ENCODE measurements at places on chromosomes 12 and 14. TPM values are rescaled to one million over a fixed set of nuclear protein-coding genes. Genes with fewer than 3 reads are reported as not detected.

- no peak for DNase-seq
Measured at GRCh38 chr12:131943876-131944275, 5.9 kb upstream of the EP400 start.

- DNase-seq, result peak; percentile 38
Measured at GRCh38 chr12:89252284-89252683, 100.0 kb downstream of the DUSP6 start.

DNA sequence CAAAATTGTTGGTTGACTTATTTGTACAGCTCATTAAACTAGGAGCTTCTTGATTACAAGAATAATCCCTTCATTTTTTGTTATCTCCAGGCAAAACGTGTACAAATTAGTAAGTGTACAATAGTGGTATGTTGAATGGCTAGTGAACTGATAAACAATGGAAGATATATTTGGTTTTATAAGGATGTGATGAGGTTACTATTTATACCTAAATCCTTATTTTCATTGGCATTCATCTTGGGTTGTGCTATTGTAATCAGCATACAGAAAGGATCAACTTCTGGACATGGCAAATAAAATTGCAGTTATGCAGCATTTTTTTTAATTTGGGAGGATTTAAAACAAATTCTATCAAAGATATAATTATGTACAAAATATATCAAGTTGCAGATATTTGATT, 199.4 kb upstream of the GZMB start:
- no peak for DNase-seq

DNA sequence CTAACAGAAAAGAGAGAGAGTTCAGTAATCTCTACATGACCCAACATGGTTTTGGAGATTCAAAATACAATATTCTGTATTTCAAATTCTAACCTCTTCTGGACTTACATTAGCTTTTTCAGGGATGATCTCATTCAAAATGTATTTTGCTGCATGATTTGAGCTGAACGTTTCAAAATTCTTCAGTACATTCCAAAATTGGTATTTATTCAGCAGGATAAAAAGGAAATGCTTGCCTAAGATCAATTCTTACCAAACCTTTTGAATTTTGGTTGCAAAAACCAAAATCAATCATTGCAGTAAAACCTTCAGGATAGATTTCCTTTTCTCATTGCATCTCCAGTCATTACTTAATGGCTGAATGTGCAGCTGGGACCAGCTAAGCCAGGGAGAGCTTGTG, 1761.3 kb upstream of the SEL1L start:
- no peak for DNase-seq

DNA sequence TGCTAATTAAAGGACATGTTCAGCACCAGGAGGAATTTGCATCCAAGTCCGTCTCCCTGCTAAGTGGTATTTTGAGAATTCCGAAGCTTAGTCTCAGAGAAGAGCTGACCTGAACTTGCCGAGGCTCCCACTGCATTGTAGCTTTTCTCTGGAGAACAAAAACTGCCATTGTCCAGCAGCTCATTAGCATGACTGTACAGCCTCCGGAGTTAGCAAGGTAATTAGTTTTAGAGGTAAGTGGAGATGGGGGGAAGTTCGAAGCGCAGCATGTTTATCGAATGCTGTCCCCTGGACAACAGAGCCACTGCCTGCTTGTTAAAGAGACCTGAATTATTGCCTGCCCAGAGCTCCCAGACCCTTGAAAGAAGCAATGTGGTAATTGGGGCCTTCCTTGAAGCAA, 160.3 kb upstream of the PELI2 start:
- no peak for DNase-seq

DNA sequence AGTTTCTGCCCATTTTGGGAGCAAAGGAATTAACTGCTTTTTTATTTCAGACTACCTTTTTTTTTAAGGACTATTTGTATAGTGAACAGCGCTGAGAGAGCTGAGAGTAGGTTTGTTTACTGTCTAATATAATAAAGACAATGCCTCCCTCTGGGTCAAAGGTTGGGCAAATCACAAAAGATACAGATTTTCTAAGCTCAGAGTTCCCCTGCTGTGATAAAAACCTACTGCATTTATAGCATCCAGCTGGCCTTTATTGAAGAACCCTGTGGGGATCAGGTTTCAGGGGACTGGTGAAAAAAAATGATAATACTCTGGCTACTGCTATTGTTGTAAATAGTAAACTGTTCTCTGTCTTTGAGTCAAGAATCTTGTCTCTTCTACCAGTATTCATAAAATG, 28.7 kb downstream of the CCDC59 start:
- DNase-seq, result no peak

DNA sequence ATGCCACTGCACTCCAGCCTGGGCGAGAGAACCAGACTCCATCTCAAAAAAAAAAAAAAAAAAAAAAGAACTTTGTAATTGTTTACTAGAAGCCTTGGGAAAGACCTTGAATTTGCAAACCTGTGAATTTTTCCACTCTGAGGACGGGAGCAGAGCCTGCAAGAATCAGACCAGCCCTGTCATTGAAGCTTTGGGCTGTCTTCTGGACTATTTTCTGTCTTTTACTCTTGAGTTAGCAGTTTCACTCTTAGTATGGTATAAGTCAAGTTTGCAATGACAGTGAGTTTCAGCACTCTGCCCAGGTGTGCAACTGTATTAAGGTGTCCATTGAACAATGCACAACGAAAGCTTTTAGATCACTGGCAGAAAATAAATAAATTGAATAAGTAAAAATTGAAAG, 81.4 kb upstream of the KRAS start:
- no peak for DNase-seq

DNA sequence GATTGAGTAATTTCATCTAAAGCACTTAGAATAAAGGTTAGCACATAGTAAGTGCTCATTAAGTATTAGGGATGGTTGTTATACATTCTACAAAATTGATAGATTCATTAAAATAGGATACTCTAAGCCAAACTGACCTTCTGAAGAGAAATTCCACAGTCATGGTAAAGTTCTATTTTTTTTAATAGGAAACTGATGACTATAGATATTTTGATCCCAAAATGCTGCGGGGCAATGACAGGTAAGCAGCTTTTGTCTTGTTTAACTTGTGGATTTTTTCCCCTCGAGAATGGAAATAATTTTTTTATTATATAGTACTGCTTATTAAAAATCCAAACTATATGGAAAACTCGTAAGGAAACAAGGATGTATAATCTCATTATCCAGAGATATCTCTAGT, 97.0 kb downstream of the SCFD1 start:
- no peak for DNase-seq

DNA sequence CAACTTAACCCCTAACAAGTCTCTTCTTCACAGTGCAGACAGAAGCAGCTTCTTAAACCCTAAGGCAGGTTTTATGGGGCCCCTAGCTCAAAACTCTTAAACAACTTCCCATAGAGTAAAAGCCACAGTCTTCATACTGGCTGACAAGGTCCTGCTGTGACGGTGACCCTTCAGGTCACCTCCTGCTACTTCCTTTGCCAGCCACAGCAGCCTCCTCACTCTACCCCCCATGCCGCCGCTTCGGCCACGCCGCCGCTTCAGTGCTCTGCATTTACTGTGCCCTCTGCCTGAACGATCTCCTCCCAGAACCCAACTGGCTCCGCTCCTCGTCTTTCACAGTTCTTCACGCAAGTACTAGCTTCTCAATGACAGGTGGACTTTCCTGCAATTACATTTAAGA, 45.5 kb downstream of the ACADS start:
- no peak for DNase-seq

- DNase-seq, result no peak
Measured at GRCh38 chr14:71487449-71487848, 444.8 kb upstream of the RGS6 start.

GRCh38 chr14:95959317-95959716, 79.8 kb upstream of the C14orf132 start:
- DNase-seq, result no peak

GRCh38 chr12:84929501-84929900, 16.9 kb upstream of the SLC6A15 start:
- no peak for DNase-seq

DNA sequence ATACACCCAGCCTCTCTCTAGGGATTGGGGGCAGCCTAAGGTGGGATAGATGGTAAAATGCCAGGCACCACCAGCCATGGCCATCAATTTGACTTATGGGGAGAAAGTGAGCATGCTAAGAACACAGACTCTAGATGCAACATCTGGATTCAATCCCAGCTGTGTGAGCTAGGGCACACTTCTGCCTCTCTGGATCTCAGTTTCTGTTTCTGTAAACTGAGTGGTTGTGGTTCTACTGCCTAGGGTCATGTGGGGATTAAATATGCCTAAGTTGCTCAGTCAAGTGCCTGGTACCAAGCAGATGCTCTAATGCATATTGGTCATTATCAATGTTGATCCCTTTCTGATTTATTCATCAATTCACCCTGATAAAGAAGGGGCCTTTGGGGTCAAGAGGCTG, 12.6 kb upstream of the OAS1 start:
- DNase-seq, result no peak

- no peak for DNase-seq
Measured at GRCh38 chr14:32764131-32764530, 174.5 kb upstream of the NPAS3 start.

- no peak for DNase-seq
Measured at GRCh38 chr12:130803702-130804101, 35.3 kb downstream of the STX2 start.

DNA sequence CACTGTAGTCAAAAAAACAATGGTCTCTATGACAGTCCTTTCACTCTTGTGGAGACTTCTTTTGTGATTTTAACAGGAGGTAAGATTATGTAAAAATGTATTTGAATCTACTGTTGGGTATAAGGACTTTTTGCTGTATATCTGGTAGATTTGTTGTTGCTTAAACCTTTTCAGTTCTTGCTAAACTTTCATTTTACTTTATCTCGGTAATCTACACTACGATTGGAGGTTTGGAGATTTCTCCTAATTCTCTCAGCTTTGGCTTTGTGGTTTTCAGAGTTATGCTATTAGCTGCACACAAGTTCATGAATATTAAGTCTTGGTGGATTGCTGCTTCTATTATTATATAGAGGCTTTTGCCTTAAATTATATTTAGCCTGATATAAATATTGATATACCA, 116.6 kb upstream of the HIF1A start:
- DNase-seq, result no peak

GRCh38 chr12:64625243-64626077, 15.2 kb downstream of the RASSF3 start:
- peak; percentile 42 for DNase-seq

GRCh38 chr14:98966016-98966415, 306.0 kb downstream of the BCL11B start:
- DNase-seq, result no peak

GRCh38 chr14:33668066-33668465, 282.8 kb downstream of the EGLN3 start:
- no peak for DNase-seq

LRIG3 gene
- polyA plus RNA-seq, result 29.2 TPM

ETFBKMT gene
- 3.0 TPM for polyA plus RNA-seq

KLRK1 gene
- 0.48 TPM for polyA plus RNA-seq

TOMM20L gene
- polyA plus RNA-seq, result 1.8 TPM

PRIMA1 gene
- polyA plus RNA-seq, result 3.2 TPM

KRT75 gene
- polyA plus RNA-seq, result not detected

CEBPE gene
- polyA plus RNA-seq, result not detected
